ENCODE measurements at places on chromosomes 1 and 21.

DNA sequence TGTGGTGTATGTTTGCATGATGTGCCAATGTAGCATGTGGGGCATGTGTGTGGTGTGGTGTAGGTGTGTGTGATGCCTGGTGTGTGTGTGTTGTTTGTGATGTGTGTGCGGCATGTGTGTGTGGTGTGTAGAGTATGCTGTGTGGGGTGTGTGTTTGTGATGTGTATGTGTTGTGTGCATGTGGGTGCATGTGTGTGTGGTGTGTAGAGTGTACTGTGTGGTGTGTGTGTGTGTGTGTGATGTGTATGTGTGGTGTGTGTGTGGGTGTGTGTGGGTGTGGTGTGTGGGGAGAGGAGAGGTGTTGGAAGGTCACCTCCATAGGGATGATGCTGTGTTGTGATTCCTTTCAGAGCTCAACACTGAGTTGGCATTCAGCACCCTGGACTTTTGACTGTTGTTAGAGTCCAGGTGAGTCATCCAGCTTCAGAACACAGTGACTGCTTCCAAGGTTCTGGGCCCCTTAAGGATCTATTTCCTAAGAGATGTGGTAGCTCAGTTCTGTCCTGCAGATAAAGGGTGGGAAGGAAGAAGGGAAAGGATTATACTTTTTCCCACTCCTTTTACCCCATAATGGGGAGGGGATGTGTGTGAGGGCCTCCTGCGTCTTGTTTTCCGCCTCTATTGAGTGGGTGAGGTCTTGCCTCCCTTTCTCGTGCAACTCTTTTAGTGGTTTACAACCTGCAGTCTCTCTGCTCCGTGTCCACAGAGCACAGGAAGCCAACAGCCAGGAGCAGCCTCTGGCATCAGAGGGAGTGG lies 47.6 kb downstream of the RHOU start:
- DNase-seq: no peak

DNA sequence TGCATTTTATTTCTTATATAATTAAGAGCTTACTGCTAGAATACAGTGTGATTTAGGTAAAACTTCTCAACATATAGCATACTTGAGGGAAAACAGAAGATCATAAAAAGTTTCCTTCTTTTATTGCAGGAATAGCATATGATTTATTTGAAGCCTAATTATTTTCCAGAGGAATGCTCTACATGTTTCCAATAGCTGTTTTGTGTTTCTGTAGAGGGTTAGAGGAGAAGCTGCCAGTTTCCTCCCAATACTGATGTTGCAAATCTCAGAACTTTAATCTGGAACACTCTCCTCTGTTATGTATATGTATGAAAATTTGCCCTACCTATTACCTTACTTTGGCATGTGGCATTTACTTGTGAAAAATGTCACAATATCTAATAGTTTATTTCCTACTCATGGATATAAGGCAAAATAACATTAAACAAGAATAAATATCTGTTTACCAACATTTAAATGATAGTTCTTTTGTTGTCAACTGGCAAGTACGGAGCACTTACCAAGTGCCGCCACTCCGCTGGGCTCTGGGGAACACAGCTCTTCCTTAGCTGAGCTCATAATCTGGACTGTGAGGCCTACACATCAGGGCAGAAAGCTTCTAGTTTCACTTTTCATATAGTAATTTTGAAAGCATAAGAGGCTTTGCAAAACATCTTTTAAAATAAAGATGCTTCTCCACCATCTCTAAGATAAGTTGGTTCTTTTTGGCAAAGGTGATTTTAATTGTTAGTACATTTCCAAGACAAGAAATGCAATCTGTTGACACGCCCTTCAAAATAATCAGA lies 239.8 kb upstream of the C1orf105 start:
- DNase-seq: no peak

- DNase-seq: no peak
Observed at GRCh38 chr1:214840356-214840755, 237.4 kb downstream of the CENPF start.

DNA sequence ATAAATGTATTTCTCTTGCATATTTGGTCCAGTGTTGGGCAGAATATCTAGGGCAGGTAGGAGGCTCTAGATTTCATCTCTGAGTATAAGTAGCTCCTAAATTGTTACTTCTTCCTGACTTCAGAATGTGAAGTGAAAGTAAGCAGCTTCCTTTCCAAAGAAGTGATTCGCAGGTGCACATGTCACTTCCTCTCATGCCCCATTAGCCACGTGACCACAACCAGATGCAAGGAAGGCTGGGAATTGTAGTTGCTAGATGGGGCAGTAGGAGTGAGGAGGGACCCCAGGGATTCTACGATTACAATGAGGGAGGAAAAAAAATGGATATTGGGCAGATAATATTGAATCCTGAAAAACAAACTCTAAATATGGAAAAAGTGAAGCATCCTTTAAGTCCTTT lies 113.2 kb upstream of the CYYR1 start:
- no peak for DNase-seq

DNA sequence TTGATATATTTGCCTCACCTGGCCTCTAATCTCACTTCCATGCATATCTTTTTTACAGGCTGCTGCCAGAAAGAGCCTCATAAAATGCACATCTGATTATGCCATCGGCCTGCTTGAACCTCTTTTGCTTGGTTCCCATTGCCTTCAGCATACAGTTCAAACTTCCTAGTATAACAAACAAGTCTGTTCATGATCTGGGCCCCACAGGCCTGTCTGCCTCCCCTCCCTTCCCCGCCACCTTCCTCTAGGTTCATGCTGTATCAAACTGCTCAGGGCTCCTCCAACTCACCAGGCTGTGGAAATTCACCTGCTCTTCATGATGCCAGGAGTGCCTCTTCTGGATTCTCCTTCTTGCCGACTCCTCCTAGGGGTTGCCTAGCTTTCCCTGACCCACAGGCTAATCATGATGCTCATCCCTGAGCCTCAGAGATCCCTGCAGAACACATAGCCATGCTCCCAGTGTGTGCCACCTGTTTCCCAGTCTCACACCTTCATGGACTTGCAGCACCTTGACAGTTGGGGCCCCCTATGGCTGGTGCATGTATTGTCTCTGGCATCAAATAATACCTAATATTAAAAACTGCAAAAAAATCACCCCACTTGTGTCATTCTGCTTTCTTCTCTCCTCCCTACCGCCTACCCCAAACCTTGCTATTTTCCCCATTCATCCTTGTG lies 33.7 kb upstream of the CD2 start:
- no peak for DNase-seq

GRCh38 chr1:233379869-233380438 lies 52.4 kb downstream of the MAP3K21 start:
- DNase-seq: no peak

- DNase-seq: no peak
Observed at GRCh38 chr1:113905435-113905861, 322 bp downstream of the DCLRE1B start.

Data from left renal cortex interstitium (tissue), 4 donors.